ENCODE measurements at places on chromosomes 7 and 10.

GRCh38 chr7:30699706-30700495 is 17.6 kb upstream of the CRHR2 start:
- DNase-seq: no peak

GRCh38 chr10:27153845-27154193 is 365 bp downstream of the YME1L1 start:
- no peak for DNase-seq

DNA sequence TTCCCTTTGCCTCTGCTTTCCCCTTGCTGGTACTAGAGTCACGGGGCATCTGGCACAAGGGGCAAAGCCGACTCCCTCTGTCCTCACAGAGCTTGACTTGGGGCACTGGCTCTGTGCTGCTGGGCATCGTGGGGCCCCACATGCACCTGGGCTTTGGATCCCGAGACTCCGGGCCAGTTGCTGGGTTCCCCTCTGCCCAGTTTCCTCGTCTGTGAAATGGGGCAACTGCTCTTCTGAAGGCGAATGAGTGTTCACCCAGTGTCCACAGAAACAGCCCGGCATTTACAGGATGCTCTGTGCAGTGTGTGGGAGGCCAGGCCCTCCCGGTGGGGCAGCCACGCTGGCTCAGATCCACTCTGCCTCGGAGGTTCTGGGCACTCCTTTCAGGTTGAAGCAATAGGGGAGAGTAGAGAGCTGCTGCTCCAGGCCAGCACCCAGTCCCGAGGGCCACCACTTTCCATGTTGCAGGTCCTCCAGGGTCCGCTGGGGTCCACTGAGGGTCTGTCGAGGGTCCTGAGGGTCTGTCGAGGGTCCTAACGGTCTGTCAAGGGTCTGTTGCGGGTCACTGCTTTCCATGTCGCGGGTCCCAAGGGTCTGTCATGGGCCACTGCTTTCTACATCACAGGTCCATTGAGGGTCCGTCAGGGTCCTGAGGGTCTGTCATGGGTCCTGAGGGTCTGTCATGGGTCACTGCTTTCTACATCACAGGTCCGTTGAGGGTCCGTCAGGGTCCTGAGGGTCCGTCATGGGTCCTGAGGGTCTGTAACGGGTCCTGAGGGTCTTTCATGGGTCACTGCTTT is 103.6 kb downstream of the VIPR2 start:
- DNase-seq: no peak

DNA sequence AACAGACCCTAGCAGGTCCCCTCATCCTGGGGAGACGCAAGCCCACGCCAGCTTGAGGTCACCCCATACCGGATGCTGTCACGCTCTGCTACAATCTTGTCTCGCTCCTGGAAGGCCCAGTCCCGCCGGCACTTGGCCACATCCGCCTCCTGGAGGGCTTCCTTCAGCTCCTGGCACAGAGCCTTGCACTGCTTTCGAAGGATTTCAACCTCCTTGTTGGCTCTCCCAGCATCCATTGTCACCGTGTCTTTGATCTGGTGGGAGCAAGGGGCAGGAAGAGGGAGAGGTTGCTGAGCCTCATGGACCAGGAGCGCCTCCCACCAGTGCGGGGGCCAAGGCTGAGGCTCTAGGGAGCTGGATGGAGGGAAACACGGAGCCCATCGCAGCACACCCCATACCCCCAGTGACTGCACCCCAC is 90.9 kb downstream of the DLG5 start:
- DNase-seq: no peak

DNA sequence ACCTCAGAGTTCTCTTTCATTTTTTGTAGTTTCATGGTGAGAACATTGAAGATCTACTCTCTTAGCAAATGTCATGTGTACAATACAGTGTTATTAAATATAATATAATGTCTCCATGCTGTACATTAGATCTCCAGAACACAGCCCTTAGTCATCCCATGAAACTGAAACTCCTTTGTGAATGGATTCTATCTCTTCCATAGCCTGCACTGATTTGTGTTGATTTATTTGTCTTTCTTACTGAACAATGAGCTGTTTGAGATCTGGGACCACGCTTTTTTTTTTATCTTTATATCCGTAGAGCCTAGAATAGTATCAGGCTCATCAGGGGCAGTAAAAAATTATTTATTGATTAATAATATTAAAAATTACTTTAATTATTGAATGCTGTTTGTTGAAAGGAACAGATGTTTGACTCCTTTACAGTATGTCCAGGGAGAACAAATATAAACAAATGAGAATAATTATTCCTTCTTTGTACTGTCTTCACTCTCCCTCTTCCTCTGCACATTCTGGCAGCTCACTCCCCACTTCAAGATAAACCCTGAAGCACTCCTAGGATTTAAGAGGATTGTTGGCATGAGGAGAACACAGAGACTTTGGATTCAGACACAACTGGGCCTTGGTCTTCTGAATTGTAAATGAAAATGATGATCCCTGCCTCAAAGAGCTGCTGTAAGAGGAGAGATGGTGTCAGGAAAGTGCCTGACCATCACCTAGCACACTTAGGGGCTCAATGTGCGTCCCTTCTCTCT is 81.6 kb upstream of the MSRB2 start:
- DNase-seq: no peak

DNA sequence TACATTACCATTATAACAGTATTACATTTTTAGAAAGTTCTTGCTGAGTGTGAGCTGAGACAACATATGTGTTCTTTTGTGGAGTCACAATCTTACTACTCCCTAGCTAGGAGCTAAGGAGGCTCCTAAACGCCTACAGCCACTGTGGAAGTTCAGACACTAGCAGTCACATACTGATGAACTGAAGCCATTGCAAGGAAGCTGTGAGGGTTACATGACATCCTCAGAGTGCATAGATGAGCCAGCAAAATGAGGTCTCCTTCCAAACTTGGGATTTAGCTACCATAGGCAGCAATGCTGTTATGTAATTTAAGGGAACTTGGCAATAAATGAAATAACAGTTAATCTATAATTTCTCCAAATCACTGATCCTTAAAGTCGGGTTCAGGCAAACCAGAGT is 10.8 kb upstream of the ST7 start:
- DNase-seq: no peak

- no peak for DNase-seq
These were observed 19.2 kb downstream of the PRXL2A start for GRCh38 chr10:80427541-80427940.

- DNase-seq: no peak
These were observed 30.2 kb downstream of the NAMPT start for GRCh38 chr7:106254525-106255116.

DNA sequence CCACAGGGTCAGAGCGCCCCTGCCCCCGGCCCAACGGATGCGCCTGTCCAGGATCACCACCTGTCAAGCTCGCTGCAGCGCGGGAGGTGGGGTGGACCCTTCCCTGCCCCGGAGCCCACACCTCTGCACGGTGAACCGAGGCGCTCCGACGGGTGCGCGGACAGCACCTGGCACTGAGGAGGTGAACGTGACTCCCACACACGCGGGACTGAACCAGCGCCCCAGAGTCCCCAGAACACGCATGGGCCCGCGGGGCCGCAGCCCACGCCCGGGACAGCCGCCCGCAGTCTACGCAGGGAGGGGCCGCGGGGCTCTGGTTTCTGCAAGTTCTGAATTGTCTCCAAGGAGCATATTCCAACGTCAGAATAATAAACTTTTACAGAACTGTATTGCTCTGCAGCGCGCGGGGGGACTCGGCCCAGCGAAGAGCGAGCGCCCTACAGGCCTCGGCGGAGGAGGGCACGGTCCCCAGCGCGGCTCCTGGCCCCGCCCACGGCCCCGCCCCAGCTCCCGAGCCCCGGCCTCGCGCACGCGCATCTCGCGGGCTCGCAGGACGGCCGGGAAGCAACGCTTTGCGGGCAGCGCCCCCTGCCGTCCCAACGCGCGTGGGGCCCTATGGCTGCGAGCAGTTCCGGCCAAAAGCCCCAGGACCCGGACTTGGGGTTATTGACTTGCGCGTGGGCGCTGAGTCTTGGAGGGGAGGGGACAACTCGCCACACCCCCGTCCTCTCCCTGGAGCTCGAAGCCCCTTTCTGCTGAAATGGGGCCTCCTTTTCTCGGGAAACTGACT is 29.7 kb downstream of the OAT start:
- peak; percentile 79 for DNase-seq

DNA sequence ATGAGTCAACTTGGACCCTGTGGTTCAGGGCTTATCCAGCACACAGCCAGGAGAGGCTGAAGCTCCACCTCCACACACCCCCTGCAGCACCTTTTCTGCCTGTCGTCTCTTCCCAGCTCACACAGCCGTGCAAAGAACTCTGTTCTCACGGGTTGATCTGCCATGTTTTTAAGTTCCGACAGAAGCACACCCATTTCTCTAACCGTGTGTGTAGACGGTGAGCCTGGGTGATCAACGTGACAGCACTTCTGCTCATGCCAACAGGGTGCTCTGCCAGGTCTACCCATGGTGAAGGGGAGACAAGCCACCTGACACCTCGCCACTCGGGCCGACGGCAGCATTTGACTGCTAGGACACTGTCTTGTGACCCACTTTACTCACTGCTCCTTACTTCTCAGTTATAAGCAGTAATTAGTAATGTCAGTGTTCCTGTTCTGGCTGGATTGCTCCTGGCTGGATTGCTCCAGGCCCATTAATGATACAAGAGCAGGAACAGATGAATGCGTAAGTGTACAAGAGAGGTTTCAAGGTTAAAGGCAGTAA is 90.5 kb downstream of the RNF216 start:
- no peak for DNase-seq

DNA sequence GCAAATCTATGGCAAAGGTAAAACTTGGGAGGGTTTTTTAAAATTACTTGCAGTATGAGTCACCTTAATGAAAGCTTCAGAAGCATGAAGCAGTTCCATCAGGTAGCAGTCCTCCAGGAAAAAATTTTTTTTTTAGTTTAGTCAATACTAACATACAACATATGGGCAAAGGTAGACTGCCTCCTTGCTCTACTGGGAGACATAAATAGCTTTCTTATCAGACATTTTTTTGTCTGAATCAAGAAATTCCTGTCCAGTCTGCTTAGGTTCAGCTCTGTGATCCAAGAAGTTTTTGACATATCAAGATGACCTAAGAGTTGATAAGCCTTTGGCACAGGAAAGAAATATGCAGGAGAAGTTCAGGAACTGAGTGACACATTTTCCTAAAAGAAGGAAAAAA is 171.5 kb upstream of the TCF7L2 start:
- DNase-seq: no peak

- no peak for DNase-seq
These were observed 4.2 kb downstream of the FEZF1 start for GRCh38 chr7:122300211-122300932.

DNA sequence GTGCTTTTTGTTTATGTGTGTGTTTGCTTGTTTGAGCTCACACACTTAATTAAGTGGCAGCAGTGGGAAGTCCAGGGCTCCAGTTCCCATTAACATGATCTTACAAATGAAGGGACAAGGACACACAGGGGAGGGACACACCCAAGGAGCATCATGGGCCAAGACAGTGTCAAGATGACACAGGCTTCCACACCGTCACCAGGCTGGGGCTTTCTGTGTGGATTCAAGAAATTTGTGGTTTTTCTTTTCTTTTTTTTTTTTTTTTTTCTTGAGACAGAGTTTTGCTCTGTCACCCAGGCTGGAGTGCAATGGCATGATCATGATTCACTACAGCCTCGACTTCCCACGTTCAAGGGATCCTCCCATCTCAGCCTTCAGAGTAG is 173.6 kb downstream of the KIAA1217 start:
- DNase-seq: no peak

DNA sequence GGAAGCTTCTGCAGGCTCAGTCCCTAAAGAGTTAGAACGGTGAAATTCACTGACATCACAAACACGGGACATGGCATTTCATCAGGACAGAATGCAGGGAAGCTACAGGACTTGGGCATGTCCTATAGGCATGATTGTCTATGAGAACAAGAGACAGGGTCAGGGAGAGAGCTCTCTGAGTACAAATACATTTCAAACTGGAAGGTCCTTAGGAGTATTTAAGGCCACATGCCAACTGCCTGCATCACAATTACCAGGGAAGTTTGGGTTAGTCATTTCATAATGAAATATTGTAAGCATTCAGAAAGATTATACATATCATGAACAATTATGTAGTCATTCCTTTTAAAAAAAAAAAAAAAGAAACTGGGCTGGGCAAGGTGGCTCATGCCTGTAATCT is 71.3 kb downstream of the CREB3L2 start:
- no peak for DNase-seq

GRCh38 chr7:17342756-17343155 is 44.3 kb downstream of the AHR start:
- DNase-seq: no peak

GRCh38 chr7:158396982-158397862 is 190.4 kb downstream of the PTPRN2 start:
- DNase-seq: no peak

GRCh38 chr10:16381083-16381482 is 55.7 kb upstream of the PTER start:
- DNase-seq: no peak

DNA sequence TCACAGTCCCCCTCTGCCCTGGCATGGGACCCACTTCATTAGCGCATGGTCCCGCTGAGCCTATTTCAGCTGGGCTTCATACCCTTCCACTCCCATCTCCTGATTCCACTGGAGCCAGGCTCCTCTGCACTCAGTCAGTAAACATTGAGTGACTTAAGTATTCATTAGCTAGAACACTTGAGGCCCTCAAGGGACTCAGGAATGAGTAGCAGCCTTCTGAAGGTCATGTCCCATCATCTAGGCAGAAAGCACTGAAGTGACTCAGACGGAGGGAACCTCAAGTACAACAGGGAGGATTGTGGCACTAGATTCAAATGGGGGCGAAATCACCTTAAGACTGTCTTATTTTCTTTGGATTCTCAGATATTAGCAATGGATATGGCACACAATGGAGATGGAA is 186.6 kb upstream of the INHBA start:
- no peak for DNase-seq

DNA sequence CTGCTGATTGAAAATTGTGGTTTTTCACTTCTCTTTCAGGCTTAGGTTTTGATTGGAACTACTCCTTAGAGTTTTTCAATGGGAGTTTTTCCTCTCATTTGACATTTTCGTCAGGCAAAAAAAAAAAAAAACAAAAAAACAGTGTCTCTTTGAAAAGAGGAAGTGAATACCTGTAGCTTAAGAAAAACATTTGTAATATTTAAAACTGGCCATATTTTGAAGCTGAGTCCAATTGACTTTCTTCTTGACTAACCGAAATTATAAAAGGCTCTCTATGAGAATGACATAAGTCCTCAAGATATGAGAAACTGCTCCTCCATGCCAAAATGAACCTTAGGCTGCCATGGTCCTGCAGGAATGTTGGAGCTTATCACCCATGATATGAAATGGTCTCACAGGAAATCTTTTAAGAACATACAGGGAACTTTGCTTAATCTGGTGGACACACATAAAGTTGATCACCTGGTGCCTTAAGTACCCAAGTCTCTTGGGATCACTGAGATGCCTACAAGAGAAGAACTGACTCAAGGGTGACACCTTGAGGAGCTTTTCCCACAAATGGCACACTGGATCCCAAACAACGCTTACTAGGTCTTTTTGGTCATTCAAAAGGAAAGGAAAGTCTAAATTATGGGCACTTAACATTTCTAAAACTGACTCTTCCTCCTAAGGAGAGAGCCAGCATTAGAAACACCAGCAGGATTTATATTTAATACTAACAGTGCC is 263.4 kb downstream of the CDC14C start:
- DNase-seq: no peak

- no peak for DNase-seq
These were observed 546.5 kb upstream of the STEAP1 start for GRCh38 chr7:89607792-89608191.
